Spinal cord (tissue), 10 donors: ENCODE measurements at places on chromosomes 6 and 20.
A peak's percentile ranks its signal among the peaks of the same experiment; 100 is the strongest.

DNA sequence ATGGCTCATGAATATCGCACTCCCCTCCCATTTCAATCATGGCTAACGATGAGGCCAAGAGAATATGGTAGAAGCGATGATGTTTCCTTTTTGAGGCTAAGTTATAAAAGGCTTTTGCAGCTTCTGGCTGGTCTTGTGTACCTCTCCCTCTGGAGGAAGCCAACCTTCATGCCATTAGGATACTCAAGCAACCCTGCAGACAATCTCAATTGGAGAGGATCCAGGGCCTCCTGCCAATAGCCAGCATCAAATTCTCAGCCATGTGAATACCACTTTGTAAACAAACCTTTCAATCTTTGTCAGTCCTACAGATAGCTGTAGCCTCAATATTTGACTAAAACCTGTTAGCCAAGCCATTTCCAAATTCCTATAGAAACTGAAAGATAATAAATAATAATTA lies 738.4 kb downstream of the KIF16B start:
- H3K36me3 ChIP-seq, result no peaks in the 10 kb centered on the region
- DNase-seq, result peak; percentile 60
- H3K27me3 ChIP-seq, result no peaks in the 10 kb centered on the region
- H3K4me3 ChIP-seq, result no peak overlapping the region

DNA sequence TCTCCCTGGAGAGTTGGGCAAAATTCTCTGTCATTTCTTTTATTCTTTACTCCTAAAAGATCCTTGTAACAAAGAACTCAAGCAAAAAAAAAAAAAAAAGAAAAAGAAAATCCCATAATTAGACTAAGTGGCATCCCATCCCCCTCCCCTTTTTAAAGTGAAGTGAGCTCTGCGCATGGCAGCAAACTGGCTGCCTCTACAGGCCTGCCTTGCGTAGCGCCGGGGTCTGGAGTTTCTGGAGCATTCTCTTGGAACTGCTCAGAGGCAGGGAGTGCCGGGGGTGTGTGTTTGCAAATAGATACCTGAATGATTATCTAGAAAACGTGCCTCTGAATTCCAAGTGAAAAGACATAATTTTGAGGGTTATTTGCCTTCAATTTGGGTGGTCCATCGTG lies 48.1 kb downstream of the FOXC1 start:
- no peak overlapping the region for H3K27ac ChIP-seq
- no peaks in the 10 kb centered on the region for H3K27me3 ChIP-seq

DNA sequence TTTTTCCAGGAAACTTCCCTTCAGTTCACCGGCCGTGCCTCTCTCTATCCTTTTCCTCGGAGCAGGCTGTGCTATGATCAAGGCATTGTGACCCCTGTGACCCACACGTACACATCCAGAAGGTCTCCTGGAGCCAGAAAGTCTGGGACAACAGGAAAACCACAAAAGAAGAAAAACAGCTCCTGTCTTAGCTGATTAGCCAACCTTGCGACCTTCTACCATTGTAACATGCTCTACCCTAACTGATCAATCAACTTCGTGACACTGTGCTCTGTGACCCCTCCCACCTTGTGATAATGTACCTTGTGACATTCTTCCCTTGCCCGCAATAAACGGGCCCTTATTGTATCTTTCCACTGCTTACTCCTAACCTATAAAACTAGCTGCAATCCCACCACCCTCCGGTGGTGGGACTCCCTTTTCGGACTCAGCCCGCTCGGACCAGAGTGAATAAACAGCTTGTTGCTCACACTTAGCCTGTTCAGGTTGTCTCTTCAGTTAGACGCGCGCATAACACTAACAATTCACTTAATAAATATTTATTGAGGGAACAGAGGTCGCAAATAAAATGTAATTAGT lies 24.2 kb downstream of the ZNF311 start:
- H3K4me3 ChIP-seq, result peak overlapping the region; percentile 90
- H3K4me1 ChIP-seq, result peaks cover 9% of the 10 kb centered on the region
- H3K27me3 ChIP-seq, result peaks cover 14% of the 10 kb centered on the region
- H3K36me3 ChIP-seq, result no peaks in the 10 kb centered on the region
- no peak for DNase-seq

DNA sequence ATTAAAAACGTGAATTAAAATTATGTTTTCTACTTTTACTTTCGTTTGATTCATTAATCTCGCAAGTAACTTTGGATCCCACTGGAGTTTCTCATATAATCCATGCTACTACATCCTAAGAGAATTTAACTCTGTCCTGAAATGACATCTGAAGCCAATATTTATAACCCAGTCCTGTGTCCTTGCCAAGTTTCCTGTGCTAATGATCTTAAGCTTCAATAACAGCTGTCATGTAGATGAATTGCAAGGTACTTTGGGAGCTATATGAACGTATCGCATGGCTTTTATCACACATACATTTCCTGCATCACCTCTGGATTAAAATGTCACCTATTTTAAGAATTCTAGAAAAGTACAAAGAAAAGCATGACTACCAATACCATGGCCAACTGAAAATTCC lies 833.8 kb upstream of the CITED2 start:
- H3K4me3 ChIP-seq, result no peak overlapping the region
- no peaks in the 10 kb centered on the region for H3K4me1 ChIP-seq
- no peaks in the 10 kb centered on the region for H3K36me3 ChIP-seq
- DNase-seq, result no peak
- no peaks in the 10 kb centered on the region for H3K27me3 ChIP-seq

DNA sequence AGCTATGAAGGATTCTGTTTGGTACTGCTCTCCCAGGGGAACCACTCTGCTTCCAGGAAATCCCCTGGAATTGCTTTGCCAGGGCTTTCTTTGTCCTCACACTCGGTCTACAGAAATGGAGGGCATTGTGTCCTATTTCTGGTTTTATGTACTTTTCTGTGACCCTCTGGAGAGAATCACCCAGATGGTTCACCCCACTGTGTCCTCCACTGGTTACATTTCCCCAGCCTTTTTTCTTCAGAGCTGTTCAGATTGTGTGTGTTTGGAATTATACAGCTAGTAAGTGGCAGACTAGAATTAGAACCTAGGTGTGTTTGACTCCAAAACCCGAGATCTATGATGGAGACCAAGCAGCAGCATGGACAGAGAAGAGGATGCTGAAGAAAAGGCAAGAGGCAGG lies 80.8 kb downstream of the CD164 start:
- no peaks in the 10 kb centered on the region for H3K36me3 ChIP-seq
- DNase-seq, result no peak
- H3K27me3 ChIP-seq, result no peaks in the 10 kb centered on the region
- no peak overlapping the region for H3K4me3 ChIP-seq

- H3K27me3 ChIP-seq, result no peaks in the 10 kb centered on the region
- H3K36me3 ChIP-seq, result no peaks in the 10 kb centered on the region
- H3K4me3 ChIP-seq, result no peak overlapping the region
- no peak overlapping the region for H3K27ac ChIP-seq
- DNase-seq, result no peak
- H3K4me1 ChIP-seq, result peaks cover 17% of the 10 kb centered on the region
Observed at GRCh38 chr6:2861060-2861821, 19.6 kb upstream of the SERPINB1 start.

GRCh38 chr6:34259529-34260069 lies 10.8 kb upstream of the SMIM29 start:
- peaks cover 5% of the 10 kb centered on the region for H3K36me3 ChIP-seq
- no peaks in the 10 kb centered on the region for H3K4me1 ChIP-seq
- H3K27me3 ChIP-seq, result no peaks in the 10 kb centered on the region
- H3K4me3 ChIP-seq, result no peak overlapping the region
- DNase-seq, result no peak
- H3K27ac ChIP-seq, result no peak overlapping the region

GRCh38 chr6:71402096-71402495 lies 113.5 kb downstream of the OGFRL1 start:
- no peak overlapping the region for H3K27ac ChIP-seq
- DNase-seq, result no peak
- no peaks in the 10 kb centered on the region for H3K4me1 ChIP-seq

DNA sequence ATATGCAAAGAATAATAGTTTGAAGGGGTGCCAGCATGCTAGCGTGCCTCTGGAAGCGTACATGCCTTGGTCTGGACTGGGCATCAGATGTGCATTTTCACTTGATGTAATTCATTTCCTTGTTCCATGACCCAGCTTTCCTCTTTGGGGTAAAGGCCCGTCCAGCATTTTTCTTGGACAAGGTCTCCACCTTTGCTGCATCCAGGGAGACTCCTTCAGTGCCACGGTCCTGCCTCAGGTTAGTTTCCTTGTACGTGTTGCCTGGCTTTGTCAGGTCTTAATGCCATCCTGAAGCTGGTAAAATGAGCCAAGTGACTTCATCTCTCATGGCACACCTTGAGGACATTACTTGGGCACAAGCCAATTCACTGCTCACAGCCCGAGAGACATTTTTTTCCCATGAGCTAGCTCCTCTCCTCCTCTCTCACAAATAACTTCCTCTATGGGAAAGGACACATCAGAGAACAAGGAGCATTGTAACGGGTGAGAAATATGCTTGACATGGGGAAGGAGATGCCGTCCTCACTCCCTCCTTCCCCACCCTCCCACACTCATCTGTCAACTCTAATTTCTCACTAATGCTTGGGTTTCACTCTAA lies 23.9 kb downstream of the EDN1 start:
- no peak overlapping the region for H3K4me3 ChIP-seq
- no peak for DNase-seq
- H3K27me3 ChIP-seq, result no peaks in the 10 kb centered on the region
- no peaks in the 10 kb centered on the region for H3K36me3 ChIP-seq
- no peaks in the 10 kb centered on the region for H3K4me1 ChIP-seq

DNA sequence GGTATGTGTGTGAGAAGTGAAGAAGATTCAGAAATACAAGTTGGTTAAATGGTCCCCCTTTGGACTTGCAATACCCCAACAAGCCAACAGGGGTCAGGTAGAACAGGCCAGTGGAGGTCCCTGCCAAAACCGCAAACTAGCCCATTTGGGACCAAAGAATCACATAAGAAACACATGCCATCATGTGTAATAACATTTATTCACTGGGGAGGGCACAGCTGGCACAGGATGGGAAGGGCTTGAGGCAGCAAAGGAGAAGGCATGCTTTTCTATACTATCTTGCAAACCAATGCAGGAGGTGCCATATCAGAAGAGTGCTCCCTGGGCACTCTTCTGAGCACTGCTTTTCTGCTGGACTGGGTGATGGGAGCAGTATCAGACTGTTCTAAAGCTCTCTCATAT lies 116.1 kb upstream of the TRAF3IP2 start:
- H3K4me1 ChIP-seq, result peaks cover 14% of the 10 kb centered on the region
- H3K27me3 ChIP-seq, result no peaks in the 10 kb centered on the region
- H3K27ac ChIP-seq, result no peak overlapping the region
- peaks cover 9% of the 10 kb centered on the region for H3K36me3 ChIP-seq

- H3K27ac ChIP-seq, result no peak overlapping the region
- H3K4me1 ChIP-seq, result no peaks in the 10 kb centered on the region
- no peaks in the 10 kb centered on the region for H3K27me3 ChIP-seq
Observed at GRCh38 chr6:4636881-4637224, 139.4 kb upstream of the CDYL start.

DNA sequence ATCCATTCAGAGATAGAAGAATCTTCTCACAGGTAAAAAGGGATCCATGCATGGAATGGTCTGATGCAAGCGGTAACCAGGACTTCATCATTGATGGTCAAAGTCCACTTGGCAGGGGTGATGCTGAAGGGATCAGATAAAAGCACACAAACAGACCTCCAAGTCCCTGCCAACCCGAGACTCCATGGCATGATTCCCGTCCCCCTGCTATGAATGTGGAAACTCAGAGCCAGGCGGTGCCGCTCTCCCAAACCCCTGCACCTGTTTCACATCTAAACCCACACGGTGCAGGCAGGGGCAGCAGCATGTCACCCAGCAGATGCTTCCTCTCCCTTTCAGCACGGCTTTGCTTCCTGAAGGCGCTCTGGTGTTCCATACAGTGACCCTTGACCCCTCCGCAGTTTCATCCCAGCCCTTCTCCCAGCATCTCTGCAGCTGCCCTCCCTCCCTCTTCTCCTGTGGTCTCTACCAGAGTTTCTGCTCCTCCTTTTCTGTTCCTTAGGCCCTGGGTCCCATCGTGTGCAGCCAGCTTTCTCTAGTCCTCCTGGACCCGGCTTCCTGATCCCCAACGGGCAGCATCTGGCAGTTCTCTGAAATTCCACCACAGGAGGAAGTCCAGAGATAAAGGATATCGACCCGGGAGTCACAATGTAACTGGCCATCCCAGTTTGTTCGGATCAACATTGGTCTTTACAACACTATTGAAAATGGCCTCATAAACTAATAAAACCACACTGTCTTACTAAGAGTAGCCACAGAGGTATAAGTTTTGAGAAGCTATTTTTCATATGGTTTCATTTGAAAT lies 235.0 kb downstream of the TTLL2 start:
- no peak overlapping the region for H3K4me3 ChIP-seq
- H3K27me3 ChIP-seq, result peaks cover 3% of the 10 kb centered on the region
- DNase-seq, result no peak
- no peaks in the 10 kb centered on the region for H3K4me1 ChIP-seq
- no peaks in the 10 kb centered on the region for H3K36me3 ChIP-seq
- H3K27ac ChIP-seq, result no peak overlapping the region

GRCh38 chr6:135162678-135163439 lies 18.2 kb upstream of the MYB start:
- no peaks in the 10 kb centered on the region for H3K36me3 ChIP-seq
- peak; percentile 4 for DNase-seq
- no peaks in the 10 kb centered on the region for H3K4me1 ChIP-seq
- no peaks in the 10 kb centered on the region for H3K27me3 ChIP-seq
- H3K27ac ChIP-seq, result no peak overlapping the region

DNA sequence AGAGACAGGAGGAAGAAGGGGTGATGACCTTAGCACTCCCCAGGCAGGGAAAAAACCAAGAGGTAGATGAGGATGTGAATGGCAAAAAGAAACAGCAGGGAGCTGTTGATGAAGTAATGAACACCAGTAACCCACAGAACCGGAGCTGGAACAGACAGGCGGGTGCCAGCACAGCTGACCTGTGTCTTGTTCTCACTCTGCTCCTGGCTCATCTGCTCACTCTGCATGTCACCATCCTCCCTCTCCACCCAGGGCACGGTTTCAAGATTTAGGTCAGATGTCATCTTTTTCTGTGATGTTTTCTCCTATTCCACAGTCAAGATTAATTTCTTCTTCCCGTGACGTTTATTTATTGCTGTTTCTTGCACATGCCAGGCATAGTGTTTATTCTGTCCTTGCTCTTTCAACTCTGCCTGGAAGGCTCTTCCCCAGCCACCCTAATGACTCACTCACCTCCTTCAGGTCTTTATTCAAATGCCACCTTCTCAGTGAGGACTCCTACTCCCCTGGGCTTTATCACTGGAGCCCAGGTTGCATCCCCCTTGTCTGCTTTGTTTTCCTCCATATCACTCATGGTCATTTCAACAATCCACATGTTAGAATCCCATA lies 164.5 kb upstream of the HDAC2 start:
- no peaks in the 10 kb centered on the region for H3K4me1 ChIP-seq
- H3K36me3 ChIP-seq, result no peaks in the 10 kb centered on the region
- H3K27me3 ChIP-seq, result no peaks in the 10 kb centered on the region
- no peak overlapping the region for H3K4me3 ChIP-seq
- H3K27ac ChIP-seq, result no peak overlapping the region
- DNase-seq, result no peak

GRCh38 chr20:62702895-62703852 lies 5.5 kb upstream of the NTSR1 start:
- peaks cover 3% of the 10 kb centered on the region for H3K36me3 ChIP-seq
- H3K27me3 ChIP-seq, result peaks cover 12% of the 10 kb centered on the region
- peaks cover 63% of the 10 kb centered on the region for H3K4me1 ChIP-seq
